ENCODE measurements at places on chromosomes 6 and 20.

DNA sequence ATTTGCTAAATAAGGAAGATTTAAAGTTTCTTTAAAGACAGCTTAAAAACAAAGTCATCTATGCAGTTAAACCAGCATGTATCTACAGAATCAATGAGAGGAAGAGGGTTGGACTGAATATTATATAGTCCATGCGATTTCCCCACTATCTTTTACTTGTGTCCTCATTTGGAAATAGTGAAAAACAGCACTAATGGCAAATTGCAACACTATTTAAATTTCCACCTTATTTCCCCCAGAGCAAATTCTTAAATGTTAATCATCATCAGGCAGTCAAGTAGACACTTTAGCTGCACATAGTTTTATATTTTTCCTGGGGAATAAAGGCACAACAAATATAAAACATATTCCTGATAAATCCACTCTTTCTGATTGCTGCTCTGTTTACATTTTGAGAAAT is 114.6 kb downstream of the LCA5 start:
- DNase-seq: no peak

- no peak for DNase-seq
Observed at GRCh38 chr20:1848373-1848772, 46.8 kb upstream of the SIRPA start.

GRCh38 chr6:23154159-23154558 is 584.8 kb downstream of the HDGFL1 start:
- DNase-seq: no peak

DNA sequence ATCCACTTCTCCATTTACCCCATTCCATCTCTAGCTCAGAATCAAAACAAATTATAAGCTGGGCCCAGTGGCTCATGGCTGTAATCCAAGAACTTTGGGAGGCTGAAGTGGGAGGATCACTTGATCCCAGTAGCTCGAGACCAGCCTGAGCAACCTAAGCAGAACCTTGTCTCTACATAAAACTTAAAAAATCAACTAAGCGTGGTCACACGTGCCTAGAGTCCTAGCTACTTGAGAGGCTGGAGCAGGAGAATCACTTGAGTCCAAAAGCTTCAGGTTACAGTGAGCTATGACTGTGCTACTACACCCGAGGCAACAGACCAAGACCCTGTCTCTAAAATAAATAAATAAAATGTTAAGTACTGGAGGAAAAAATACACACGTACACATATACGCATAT is 74.7 kb upstream of the RUNX2 start:
- no peak for DNase-seq

GRCh38 chr20:24992487-24993205 is at the start of gene APMAP:
TSS of gene APMAP (minus strand) at chr20:24992751. CDS start at chr20:24992688, 63 bp downstream.
- peak; percentile 93 for DNase-seq

DNA sequence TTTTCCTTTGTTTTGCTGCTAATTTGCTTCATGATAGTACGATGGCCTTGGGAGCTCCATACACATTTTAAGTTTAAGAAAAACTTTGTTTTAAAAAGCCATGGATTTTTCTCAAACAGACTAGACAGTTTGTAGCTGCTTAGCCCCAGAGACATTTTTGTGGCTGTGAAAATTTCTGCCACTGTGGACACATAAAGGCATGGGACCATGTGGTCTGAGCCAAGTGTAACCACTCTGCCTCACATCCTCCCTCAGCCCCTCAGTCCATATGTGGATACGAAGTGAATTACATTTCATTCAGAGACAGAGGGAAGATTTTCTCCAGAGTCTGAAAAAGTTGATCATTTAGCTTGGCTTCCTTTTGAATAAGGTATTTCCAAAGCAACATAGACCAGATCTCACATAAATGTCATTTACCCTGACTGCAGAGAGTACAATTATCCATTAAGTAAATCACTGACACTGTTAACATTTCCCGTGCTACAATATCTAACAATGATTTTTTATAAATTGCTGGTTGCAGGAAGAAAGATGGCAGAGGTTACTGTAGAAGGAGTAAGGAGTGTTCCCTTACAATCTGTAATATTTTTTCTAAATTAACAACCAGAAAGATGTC is 87.4 kb downstream of the GJA1 start:
- no peak for DNase-seq
